ENCODE measurements at places on chromosomes 3 and 15. TPM values are rescaled to one million over a fixed set of nuclear protein-coding genes. Genes with fewer than 3 reads are reported as not detected.

The MYLK gene
- total RNA-seq = 0.40 TPM

GRCh38 chr3:128804811-128805155, 74.6 kb upstream of the ACAD9 start:
- peak overlapping the region; percentile 86 for H3K27ac ChIP-seq
- no peak for DNase-seq
- peak overlapping the region; percentile 32 for H3K4me3 ChIP-seq
- H3K36me3 ChIP-seq = peaks cover 44% of the 10 kb centered on the region
- no peaks in the 10 kb centered on the region for H3K27me3 ChIP-seq
- H3K4me1 ChIP-seq = peaks cover 31% of the 10 kb centered on the region

GRCh38 chr3:118548434-118548833, 486.2 kb downstream of the IGSF11 start:
- H3K4me3 ChIP-seq = no peak overlapping the region
- H3K4me1 ChIP-seq = no peaks in the 10 kb centered on the region
- no peak overlapping the region for H3K27ac ChIP-seq
- DNase-seq = no peak
- no peaks in the 10 kb centered on the region for H3K36me3 ChIP-seq
- no peaks in the 10 kb centered on the region for H3K27me3 ChIP-seq

DNA sequence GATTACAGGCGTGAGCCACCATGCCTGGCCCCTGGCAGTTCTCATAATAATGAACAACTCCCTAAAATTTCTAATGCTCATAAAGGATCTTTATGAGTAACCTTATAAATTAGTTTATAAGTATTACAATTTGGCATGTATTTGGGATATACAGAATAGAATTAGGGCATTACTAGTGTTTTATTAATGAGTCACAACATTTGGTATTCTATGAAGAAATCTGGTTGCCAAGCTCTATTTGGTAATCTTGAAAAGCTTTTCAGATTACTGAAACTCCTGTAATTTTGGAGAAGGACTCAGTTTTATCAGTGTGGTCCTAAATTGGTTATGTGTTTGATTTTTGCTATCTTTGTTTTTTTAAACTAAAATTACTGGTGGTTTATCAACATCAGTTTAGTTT, 45.8 kb downstream of the TM6SF1 start:
- no peak overlapping the region for H3K4me3 ChIP-seq
- H3K36me3 ChIP-seq = no peaks in the 10 kb centered on the region
- H3K27me3 ChIP-seq = no peaks in the 10 kb centered on the region
- H3K4me1 ChIP-seq = no peaks in the 10 kb centered on the region
- DNase-seq = no peak

DNA sequence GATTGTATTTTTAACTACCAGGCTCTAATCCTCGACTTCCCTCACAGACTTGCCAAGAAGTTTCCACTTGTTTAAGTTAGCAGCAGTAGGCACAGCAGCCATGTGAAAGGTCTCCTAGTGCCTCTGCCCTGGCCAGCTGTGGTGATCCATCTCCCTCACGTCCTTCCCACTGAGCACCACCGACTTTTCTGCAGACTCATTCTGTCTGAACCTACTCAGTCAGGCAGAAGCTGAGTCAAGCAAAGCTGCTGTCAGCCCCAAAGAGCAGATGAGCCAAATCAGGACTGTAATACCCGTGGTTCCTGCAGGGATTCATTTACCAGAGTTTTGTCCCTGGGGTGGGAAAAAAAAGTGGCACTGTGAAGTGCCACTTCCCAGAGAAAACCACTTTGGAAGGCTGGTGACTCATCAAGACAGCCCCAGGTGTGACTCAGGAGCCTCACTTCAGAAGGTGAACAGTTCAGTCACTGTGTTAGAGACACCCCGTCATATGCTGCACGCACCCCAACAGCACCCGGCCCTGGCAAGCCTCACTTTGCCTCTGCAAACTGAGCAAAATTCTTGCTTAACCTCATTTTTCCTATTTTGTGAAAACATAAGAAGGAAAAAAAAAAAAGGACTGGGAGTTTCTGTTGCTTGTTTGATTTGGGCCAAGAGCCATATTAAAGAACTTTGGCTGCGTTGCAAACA, 76.0 kb downstream of the WWTR1 start:
- no peak overlapping the region for H3K4me3 ChIP-seq
- H3K4me1 ChIP-seq = peaks cover 9% of the 10 kb centered on the region
- H3K27me3 ChIP-seq = no peaks in the 10 kb centered on the region
- DNase-seq = no peak
- no peaks in the 10 kb centered on the region for H3K36me3 ChIP-seq
- no peak overlapping the region for H3K27ac ChIP-seq

GRCh38 chr3:107206141-107206540, 171.1 kb upstream of the CCDC54 start:
- no peak for DNase-seq
- H3K4me1 ChIP-seq = no peaks in the 10 kb centered on the region
- no peaks in the 10 kb centered on the region for H3K36me3 ChIP-seq
- H3K27ac ChIP-seq = no peak overlapping the region
- no peaks in the 10 kb centered on the region for H3K27me3 ChIP-seq
- no peak overlapping the region for H3K4me3 ChIP-seq

DNA sequence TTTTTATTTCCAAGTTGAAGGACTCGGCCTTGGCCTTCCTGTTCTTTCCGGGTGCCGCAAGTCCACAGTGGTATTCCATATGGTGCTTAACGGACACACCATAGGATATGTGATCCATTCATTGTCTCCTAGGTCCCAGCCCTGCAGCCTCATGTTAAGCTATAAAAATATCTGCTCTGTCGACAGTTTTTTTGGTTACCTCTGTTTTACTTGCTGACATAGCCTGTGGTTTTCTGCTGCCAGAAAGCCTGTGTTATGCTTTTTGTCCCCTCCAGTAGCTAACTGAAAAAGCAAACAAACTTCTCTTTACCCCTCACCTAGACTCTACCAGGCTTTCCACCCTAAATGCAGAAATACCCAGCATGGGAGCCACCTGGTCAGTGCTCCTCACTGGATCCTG, 5.3 kb downstream of the INAFM2 start:
- H3K27me3 ChIP-seq = no peaks in the 10 kb centered on the region
- peaks cover 7% of the 10 kb centered on the region for H3K4me1 ChIP-seq
- no peak overlapping the region for H3K27ac ChIP-seq
- no peaks in the 10 kb centered on the region for H3K36me3 ChIP-seq

The DAZL gene
- not detected for total RNA-seq

The TSPAN3 gene
- total RNA-seq = 26.2 TPM

- no peaks in the 10 kb centered on the region for H3K36me3 ChIP-seq
- H3K4me1 ChIP-seq = no peaks in the 10 kb centered on the region
- no peak for DNase-seq
- H3K27me3 ChIP-seq = no peaks in the 10 kb centered on the region
- H3K4me3 ChIP-seq = no peak overlapping the region
These were observed 62.9 kb upstream of the THSD4 start for GRCh38 chr15:71052356-71052755.

The UBE2Q2 gene
- total RNA-seq = 38.9 TPM

- H3K4me3 ChIP-seq = no peak overlapping the region
- H3K36me3 ChIP-seq = no peaks in the 10 kb centered on the region
- no peak overlapping the region for H3K27ac ChIP-seq
- DNase-seq = peak; percentile 18
- peaks cover 4% of the 10 kb centered on the region for H3K4me1 ChIP-seq
These were observed 2.7 kb upstream of the CSTA start for GRCh38 chr3:122322095-122323075.

The RARRES1 gene
- total RNA-seq = not detected

DNA sequence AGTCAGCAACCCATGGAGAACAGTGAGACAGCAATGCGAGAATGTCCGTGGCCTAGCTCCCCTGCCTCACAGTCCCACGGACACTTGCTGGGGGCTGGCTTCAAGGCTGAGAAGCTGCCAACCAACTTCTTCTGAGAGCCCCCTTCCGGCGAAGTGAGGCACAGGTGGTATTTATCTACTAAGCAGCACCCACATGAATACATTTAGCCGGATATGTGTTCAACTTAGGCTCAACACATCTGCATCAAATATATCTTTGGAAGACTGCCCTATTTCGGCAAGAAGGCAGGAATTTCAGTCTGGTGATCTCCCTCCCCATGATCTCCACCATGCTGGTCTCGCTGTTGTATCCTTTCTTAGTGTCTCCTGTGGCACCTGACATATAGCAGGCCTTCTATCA, 340.9 kb upstream of the NR2E3 start:
- DNase-seq = no peak
- H3K27ac ChIP-seq = no peak overlapping the region
- H3K36me3 ChIP-seq = no peaks in the 10 kb centered on the region
- no peak overlapping the region for H3K4me3 ChIP-seq
- H3K27me3 ChIP-seq = no peaks in the 10 kb centered on the region

The LXN gene
- 2.5 TPM for total RNA-seq

DNA sequence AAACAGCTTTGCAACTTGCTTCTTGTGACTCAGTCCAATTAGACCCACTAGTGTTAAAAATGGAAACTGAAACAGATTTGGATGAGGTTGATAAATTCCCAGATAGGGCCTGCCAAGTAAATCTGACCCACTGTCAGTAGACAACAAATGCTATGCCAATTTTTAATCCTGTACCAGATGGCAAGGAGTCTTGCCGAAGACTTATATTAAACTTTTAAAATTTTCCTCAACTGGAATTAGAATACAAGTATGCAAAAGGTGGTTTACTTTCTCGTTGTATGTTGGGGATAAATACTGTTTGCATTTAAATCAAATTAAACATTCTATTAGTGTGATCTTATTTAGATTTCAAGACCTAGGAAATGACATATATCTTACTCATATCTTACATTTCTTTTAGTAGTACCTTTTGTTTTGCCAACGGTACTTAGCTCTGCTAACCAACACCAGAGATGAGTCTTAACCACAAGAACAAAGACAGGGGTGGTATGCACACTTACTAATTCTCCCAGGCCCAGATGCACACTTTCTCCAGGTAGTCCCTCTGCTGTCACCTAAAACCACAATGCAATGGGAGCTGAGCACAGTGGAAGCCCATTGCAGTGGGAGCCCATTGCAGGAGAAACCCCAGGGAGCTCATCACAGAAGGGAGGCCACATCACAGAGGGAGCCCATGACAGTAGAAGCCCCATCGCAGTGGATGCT, 77.8 kb downstream of the WWTR1 start:
- H3K4me3 ChIP-seq = no peak overlapping the region
- DNase-seq = no peak
- H3K27me3 ChIP-seq = no peaks in the 10 kb centered on the region
- H3K36me3 ChIP-seq = no peaks in the 10 kb centered on the region
- H3K4me1 ChIP-seq = peaks cover 7% of the 10 kb centered on the region

- H3K27me3 ChIP-seq = no peaks in the 10 kb centered on the region
- H3K4me3 ChIP-seq = no peak overlapping the region
- peaks cover 30% of the 10 kb centered on the region for H3K4me1 ChIP-seq
These were observed 104.2 kb downstream of the CBLB start for GRCh38 chr3:105764378-105765307.

The ARHGEF3 gene
- total RNA-seq = 124 TPM

DNA sequence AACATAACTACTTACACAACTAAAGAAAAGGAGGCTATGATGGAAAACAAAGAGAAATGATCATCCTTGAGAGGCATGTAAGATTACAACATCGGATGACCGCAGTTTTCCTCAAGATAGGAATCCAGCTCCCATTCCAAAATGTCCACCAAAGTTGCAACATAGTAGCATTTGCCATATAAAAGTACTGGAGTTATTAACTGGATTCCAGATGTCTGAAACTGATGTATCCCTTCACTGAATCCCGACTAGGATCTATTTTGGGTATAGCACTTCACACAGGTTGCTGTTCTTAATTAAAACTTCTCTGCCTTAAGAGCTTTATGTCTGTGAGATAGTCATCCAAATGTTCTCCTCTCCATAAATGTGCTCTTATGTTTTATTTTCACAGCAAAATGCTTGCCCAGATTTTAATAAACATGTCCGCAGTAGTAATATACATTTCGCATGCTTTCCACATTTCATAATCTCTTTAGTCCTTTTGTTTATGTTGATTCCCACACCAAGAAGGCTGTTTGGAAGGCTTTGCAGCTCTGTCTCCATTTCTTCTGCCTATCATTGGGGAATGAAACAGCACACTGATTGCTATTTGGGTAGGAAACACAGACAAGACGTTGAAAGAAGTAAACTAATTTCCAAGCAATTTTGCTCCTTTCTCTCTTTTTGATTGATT, 716.5 kb upstream of the CFAP20DC start:
- H3K27me3 ChIP-seq = no peaks in the 10 kb centered on the region
- H3K4me1 ChIP-seq = peaks cover under 1% of the 10 kb centered on the region
- no peaks in the 10 kb centered on the region for H3K36me3 ChIP-seq
- DNase-seq = no peak
- no peak overlapping the region for H3K4me3 ChIP-seq

- H3K4me3 ChIP-seq = no peak overlapping the region
- H3K36me3 ChIP-seq = no peaks in the 10 kb centered on the region
- no peak for DNase-seq
- H3K4me1 ChIP-seq = no peaks in the 10 kb centered on the region
- peaks cover 4% of the 10 kb centered on the region for H3K27me3 ChIP-seq
These were observed 92.2 kb downstream of the SV2B start for GRCh38 chr15:91192285-91192684.

- no peaks in the 10 kb centered on the region for H3K36me3 ChIP-seq
- peaks cover 2% of the 10 kb centered on the region for H3K27me3 ChIP-seq
- H3K4me1 ChIP-seq = no peaks in the 10 kb centered on the region
- H3K27ac ChIP-seq = no peak overlapping the region
- DNase-seq = no peak
- H3K4me3 ChIP-seq = no peak overlapping the region
These were observed 186.2 kb upstream of the RASGRP1 start for GRCh38 chr15:38750786-38751185.

DNA sequence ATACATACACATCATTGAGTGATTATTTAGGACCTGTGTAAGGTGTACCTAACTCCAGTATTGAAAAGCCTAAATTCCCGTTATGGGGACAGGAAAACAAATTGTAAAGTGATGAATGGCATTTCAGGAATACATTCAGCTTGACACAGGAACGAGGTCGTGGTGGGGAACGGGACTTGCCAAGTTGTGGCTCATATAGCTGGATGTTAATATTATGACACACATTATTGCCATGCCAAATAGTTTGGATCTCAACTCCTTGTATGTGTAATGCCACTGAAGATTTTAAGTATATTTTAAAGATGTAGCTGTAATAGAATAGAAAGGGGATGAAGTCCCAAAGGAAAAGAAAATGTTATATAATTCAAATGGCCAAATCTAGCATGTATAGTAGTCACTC, 227.2 kb upstream of the GOLIM4 start:
- no peaks in the 10 kb centered on the region for H3K27me3 ChIP-seq
- no peaks in the 10 kb centered on the region for H3K36me3 ChIP-seq
- DNase-seq = no peak
- H3K4me1 ChIP-seq = no peaks in the 10 kb centered on the region
- no peak overlapping the region for H3K4me3 ChIP-seq

DNA sequence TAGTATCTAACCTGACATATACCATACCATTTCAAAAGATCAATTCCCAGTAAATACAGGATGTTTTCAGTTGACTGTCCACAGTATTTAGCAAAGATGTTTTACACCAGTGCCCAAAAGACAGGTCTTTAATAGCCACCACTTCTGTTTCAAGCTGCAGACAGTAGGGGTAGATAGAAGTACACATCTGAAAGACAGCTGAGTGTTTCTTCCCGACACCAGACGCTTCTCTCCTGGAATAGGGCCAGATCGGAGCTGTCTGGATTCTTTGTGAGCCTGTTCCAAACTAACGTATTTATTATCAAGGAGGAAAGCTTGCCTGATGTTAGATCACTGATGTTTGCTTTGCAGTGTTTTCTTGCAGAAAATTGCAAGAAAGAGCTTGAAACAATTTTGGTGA, 136.1 kb upstream of the RBMS3 start:
- H3K36me3 ChIP-seq = no peaks in the 10 kb centered on the region
- no peak overlapping the region for H3K4me3 ChIP-seq
- H3K27ac ChIP-seq = no peak overlapping the region
- H3K4me1 ChIP-seq = peaks cover 17% of the 10 kb centered on the region
- H3K27me3 ChIP-seq = no peaks in the 10 kb centered on the region

GRCh38 chr15:87209891-87210689, 1046.4 kb downstream of the NTRK3 start:
- H3K4me1 ChIP-seq = no peaks in the 10 kb centered on the region
- H3K27me3 ChIP-seq = no peaks in the 10 kb centered on the region
- no peak overlapping the region for H3K27ac ChIP-seq
- no peak overlapping the region for H3K4me3 ChIP-seq
- DNase-seq = no peak

The SLCO3A1 gene
- total RNA-seq = 33.6 TPM

The WDR72 gene
- total RNA-seq = not detected

Measured in T-cell (primary cell).